Activated CD4-positive, alpha-beta T cell treated with anti-CD3 and anti-CD28 coated beads for 24 hours (primary cell): ENCODE measurements at places on chromosomes 5 and 9.

- DNase-seq: no peak
These were observed 220.8 kb downstream of the DIRAS2 start for GRCh38 chr9:90421786-90422185.

GRCh38 chr5:169299191-169299662 lies 1.7 kb downstream of the SLIT3 start:
- no peak for DNase-seq

- DNase-seq: no peak
These were observed 3.0 kb downstream of the GOLM1 start for GRCh38 chr9:86096386-86096785.

DNA sequence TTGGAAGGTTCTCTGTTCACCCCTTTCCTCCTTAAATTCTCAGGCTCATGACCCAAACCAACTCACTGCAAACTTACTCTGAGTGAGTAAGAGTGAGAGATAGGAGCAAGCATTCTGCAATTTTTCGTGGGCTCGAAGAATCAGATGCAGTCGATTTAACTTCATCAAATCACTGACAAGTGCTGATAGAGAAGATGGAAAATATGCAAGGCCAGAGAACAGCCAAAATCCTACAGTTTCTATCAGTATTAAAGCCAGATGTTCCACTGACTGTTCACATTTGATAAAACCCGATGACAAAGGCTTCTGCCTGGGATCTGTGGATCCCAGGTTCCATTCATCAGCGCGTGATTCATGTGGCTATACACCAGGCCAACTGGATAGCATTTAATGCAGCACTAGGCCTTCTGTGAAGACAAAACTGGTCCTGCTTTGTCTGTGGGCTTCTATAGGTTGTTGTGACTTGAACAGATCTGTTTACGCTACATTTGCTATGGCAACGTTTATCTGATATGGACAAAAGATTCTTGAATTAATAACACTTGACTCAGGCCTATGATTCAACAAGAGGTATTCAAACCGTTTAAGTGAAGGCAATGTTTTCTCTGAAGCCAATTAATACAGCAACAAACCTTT lies 251.2 kb downstream of the NFIB start:
- DNase-seq: no peak

DNA sequence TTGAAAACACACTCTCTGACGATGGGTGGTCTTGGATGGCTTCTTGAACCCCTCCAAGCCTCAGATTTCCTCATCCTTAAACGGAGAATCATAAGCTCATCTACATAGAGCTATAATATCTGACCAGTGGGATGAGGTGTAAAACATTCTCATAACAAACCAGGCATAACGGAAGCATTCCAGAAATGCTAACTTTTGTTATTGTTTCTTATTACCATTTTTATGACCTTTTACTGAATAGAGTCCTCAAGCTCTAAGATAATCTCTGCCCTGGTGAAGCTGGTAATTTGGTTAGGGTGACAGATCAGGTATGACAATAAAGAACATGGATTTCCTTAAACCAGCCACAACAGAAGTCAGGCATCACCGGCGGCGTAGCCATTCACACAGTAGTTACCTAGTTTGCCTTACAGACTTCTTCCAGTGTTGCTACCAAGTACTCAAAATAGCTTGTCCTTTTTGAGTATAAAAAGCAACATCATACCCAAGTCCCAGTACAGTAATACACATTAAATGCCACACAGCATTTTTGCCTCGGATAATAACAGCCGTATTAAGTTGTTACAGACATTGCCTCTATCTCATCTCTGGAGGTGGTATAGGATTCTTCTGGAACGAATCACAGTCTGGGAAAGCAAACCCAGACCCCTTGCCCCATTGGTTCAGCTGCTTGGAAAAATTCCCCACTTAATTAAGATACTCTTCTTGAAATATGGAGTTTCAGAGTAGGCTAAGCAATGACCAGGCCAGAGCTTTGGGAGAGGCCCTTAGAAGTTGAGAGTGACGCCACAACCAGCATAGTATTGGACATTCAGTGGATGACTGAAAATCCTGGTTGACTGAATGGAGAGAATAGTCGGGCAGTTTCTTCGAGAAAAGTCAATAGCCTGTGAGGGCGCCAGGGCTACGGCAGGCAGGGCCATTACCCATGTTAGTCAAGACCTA lies 252.5 kb downstream of the SLIT3 start:
- DNase-seq: no peak

- DNase-seq: no peak
These were observed 37.3 kb upstream of the CKS2 start for GRCh38 chr9:89273528-89274279.

DNA sequence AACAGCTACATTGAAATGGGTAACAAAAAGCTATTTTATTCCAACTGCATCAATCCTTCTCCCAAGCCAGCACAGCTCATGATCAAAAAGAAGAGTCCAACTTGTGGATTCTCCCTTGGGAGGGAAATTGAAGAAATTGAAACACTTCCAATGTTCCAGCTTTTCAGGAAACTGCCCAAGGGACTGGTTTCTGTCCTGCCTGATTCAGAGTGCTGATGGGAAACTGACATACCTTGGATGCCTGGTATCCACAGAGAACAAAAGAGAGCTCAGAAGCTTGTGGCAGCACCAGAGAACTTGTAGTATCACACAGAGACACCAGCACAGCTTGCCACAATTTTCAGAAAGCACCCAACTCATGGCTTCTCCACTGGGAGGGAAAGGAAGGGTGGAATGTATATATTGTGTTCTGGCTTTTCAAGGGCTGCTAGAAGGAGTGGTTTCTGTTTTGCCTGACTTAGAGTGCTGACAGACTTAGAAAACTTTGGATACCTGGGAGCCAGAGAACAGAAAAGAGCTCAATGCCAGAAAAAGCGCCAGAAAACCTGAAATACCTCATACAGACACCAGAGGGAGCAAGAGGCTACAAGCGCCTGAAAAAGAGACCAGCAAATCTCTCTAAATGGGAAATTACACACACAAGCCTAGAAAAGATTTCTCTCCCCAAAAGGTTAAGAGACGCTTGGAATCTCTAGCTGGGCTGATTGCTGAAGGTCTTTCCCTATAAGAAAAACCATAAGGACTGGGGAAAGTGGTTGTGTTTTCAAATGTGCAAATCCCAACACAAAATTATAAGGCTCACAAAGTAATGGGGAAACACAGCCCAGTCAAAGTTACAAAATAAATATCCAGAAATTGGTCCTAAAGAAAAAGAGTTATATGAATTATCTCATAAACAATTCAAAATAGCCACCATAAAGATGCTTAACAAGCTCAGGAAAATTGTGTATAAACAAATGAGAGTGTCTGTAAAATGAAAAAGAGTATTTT lies 178.8 kb downstream of the SPOCK1 start:
- DNase-seq: no peak

GRCh38 chr9:17630531-17630949 lies 51.7 kb downstream of the SH3GL2 start:
- DNase-seq: no peak

DNA sequence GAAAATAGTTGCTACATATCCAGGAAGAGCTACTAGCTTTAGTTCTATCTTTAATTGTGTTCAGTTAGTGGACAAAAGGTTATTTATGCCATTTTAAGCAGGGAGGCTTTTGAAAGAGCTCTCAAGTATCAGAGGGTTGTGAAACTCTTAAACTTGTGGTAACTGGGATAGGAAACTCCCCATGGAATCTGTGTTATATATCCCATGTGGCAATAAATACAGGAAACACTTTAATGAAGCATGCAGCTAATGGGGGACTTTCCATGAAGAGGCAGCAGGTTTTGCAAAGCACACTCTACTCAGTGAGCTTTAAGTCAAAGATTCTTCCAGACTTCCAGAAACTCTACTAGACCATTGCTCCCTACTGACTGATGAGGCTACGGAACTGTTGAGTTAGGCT lies 805.0 kb upstream of the C9orf72 start:
- no peak for DNase-seq

DNA sequence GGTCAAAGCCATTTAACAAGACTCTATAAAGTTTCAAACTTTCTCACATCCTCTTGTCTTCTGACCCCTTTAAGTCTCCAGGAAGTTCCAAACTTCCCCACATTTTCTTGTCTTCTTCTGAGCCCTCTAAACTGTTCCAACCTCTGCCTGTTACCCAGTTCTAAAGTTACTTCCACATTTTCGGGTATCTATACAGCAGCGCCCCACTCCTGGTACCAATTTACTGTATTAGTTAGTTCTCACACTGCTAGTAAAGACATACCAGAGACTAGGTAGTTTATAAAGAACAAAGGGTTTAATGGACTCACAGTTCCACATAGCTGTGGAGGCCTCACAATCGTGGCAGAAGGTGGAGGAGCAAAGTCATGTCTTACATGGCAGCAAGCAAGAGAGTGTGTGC lies 23.3 kb upstream of the PRLR start:
- no peak for DNase-seq

- DNase-seq: no peak
These were observed 704 bp downstream of the CCDC112 start for GRCh38 chr5:115295777-115296123.

DNA sequence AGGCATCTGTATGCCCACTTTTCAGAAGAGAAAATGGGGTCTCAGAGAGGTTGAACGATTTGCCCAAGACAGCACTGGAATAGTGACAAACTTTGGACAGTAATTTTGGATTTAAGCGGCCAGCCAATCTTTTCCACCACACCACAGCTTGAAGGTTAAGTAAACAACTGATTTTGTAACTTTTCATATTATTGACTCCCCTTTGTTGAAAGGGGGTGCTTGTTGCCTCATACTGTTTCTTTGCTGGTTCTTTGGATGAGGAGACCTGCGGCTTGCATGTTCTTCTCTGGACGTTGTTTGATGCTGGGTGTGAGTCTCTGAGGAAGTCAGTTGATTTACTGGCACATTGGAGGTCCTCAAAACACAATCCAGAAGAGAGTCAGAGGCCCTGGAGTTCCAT lies 11.7 kb upstream of the GABBR2 start:
- no peak for DNase-seq

DNA sequence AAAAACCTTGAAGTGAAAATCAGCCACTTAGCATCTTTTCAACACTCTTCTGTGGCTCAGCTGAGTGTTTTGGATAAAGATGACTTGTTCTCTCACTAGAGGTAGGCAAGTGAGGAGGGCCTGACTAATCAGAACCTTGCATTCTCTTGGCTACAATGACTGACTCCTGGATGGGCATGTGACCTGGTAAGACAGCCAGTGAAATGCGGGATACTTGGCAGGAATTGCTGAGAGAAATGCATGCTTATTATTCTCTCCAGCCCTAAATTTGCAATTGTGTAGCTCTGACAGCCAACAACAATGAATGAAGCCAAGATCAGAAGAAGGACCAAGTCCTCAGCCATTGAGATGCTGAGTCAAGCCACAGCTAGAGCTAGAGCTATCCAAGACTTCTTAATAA lies 490.5 kb upstream of the ZNF608 start:
- no peak for DNase-seq

DNA sequence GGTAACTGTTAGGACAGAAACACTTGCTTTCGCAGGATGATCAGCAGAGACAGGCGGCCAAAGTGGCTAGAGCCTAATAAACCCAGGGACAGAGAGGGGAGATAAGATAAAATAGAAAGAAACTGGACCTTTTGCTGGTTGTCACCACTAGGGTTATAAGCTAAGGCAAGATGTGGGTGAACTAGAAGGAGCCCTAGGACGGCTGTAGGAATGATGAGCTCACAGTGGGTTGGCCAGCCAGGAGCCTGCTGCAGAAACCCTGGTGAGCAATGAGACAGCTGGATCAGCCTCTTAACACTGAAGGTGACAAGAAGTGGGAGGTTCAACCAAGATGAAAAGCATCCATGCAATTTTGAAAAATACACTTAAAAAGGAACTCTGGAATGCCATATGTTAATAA lies 13.5 kb downstream of the CTNND2 start:
- DNase-seq: no peak

- DNase-seq: no peak
These were observed 164.9 kb upstream of the SEMA6A start for GRCh38 chr5:116739571-116739970.

- DNase-seq: no peak
These were observed 6.3 kb downstream of the IFNA21 start for GRCh38 chr9:21160178-21160577.

DNA sequence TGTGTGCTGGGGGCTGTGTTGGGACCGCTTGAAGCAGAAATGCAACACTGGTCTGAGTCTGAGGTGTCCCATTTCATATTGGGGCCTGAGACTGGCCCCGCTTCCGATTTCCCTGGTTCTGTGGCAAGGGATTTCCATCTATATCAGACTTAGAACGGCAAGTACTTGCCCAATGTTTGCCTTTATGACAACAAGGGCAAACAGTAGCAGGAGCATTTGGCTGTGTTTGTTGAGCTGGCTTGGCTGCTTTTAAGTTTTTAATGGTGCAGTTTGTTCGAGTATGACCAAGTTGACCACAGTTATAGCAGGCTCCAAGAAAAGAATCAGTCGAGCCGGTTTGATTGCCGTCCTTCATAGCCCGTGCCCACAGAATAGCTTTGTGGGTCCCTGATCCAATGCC lies 17.0 kb downstream of the HSDL2 start:
- DNase-seq: no peak

DNA sequence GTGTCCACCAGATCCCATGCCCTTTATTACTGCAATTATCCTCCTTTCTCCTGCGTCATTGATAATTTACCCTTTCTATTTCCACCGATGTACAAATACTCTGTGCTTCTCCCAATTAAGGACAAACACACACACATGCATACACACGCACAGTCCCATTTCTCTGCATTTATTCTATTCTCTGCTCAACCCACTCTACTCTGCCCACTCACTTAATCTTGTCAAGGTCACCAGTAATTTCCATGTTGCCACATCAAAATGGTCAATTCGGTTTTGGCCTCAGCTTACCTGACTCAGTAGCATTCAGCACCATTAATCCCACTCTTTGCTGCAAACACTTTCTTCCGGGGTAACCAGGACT lies 14.6 kb upstream of the STRBP start:
- DNase-seq: no peak

GRCh38 chr5:113147101-113147508 lies 170.5 kb downstream of the DCP2 start:
- no peak for DNase-seq

GRCh38 chr9:104319685-104320084 lies 184.4 kb upstream of the OR13F1 start:
- DNase-seq: no peak

- DNase-seq: no peak
These were observed 54.4 kb upstream of the TRAF1 start for GRCh38 chr9:120980951-120981350.

DNA sequence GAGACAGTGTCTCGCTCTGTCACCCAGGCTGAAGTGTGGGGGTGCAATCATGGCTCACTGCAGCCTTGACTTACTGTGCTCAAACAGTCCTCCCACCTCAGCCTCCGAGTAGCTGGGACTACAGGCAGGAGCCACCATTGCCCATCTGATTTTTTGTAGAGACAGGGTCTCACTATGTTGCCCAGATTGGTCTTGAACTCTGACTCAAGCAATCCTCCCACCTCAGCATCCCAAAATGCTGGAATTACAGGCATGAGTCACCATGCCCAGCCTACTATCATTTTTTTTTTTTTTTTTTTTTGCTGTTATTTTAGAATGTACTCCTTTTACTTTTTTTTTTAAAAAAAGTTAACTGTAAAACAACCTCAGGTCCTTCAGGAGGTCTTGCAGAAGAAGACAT lies 449.0 kb downstream of the CCDC171 start:
- no peak for DNase-seq
